Activated CD4-positive, alpha-beta T cell treated with anti-CD3 and anti-CD28 coated beads, Interleukin-2, amount 10 ng/mL, durations not matched to agents 7 days and 5 days (primary cell): ENCODE measurements at places on chromosomes 16 and 17. TPM values are rescaled to one million over a fixed set of nuclear protein-coding genes. Genes with fewer than 3 reads are reported as not detected.

Gene CRISPLD2
- 0.25 TPM for total RNA-seq

Gene SBK1
- total RNA-seq, result 19.4 TPM

Gene KATNIP
- total RNA-seq, result 18.7 TPM

Gene JUP
- total RNA-seq, result 0.77 TPM

Gene TIMP2
- 2.4 TPM for total RNA-seq

Gene TMIGD1
- not detected for total RNA-seq

Gene ZMYND15
- total RNA-seq, result 0.07 TPM

Gene KRT24
- total RNA-seq, result not detected

Gene ZP2
- not detected for total RNA-seq

Gene OR1A1
- total RNA-seq, result not detected

Gene CLEC19A
- total RNA-seq, result not detected

Gene GUCY2D
- not detected for total RNA-seq

Gene MYO1C
- 34.1 TPM for total RNA-seq
